ENCODE measurements at places on chromosomes 6 and 20.
A peak's percentile ranks its signal among the peaks of the same experiment; 100 is the strongest.

GRCh38 chr6:152271776-152272464, 365.2 kb downstream of the SYNE1 start:
- DNase-seq: no peak

DNA sequence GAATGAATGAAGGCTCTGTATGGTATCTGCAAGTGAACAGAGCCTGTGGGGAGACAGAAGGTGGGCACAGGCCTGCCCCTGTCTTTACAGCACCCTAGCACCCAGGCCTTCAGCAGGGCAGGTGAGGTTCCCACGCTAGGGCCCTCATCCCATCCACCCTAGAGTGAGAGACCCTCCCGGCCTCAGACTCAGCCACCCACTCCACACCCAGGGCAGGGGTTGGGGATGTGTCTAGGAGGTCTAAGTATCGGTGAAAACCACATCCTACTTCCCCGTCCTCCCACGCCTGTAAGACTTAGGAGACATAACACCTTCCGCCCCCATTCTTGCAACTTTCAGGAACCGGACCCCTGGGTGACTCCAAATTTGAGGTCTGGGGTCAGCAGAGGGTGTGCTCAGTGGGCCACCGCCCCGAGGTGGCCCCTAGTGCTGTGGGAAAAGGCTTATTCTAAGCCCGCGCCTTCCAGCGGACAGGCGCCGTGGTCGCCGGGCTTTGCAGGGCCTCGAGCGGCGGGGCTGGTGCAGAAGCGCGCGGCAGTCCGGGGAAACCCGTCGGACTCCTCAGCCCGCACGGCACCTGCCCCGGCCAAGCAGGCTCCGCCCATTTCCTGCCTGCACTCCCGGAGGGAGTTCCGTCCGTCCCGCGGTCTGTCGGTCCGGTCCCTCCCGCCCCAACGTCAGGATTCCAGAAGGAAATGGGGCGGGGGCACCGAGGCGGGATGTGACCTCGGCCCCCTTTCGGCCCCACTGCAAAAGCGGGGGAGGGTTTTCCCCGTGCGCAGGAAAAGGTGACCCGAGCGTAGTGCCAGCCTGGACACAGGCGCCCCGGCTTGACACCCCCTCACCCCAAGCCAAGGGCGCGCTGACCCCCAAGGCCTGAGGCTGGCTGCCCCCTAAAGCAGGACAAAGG, 868 bp downstream of the SAMD10 start:
- no peak for DNase-seq

- DNase-seq: peak; percentile 32
Observed at GRCh38 chr6:31403283-31404060, at the start of gene MICA. MICA (plus strand) TSS chr6:31403595; CDS start chr6:31403633, 38 bp downstream.

DNA sequence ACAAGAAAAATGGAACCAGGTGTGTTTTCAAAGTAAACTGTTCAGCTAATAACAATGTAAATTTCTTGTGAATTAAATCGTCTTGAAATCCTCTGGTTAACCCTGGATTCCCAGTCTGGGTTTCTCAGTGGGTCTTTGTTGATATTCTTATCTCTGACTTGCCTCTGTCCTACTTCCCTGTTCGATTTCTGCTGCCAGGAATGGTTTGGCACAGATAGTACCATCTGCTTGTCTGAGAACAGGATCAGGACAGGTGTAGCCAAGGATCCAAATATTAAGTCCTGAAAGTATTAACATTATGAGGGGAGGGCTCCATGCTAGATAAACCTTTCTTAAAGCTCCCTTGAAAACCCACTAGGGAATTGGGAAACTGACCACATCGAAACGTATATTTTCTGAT, 30.1 kb downstream of the ARFGEF2 start:
- no peak for DNase-seq

- no peak for DNase-seq
Observed at GRCh38 chr6:85672050-85672449, 29.4 kb upstream of the SYNCRIP start.

DNA sequence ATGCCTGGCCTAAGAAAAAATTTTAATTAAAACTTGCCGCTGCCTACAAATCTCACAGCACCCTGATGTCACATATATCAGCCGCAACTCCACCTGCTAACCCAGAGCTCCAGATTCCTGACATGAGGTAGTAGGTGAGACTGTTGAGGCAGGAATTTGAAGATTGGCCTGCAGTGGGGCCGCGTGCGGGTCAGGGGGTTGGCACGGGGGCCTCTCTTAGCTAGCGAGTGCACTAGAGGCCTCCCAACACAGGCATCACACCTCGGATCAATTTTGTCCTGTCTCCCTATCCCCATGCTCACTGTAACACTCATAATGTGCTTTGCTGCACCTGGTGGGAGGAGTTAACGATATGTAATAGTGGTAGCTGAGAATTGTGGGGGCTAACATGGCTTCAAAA, 349.8 kb downstream of the CDC5L start:
- no peak for DNase-seq
